ENCODE measurements at places on chromosomes 4 and X.

DNA sequence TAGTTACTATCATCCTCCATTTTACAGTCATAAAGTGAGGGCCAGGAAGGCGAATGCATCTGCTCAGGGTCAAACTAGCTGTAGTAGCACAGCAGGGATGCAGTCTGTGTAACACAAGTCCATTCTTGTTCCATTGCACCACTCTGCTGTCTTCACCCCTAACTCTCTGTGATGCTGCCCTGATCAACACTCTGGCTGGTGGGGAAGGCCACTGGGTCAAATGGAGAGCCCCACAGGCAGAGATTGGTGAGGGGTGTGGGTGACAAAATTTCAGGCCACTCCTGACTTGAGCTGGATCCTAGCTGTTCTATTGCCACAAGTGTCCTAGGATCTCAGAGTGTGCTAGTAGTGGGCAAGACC, 136.5 kb downstream of the PJA1 start:
- DNase-seq: no peak

- DNase-seq: no peak
Observed at GRCh38 chr4:40299811-40300292, 35.3 kb upstream of the CHRNA9 start.

DNA sequence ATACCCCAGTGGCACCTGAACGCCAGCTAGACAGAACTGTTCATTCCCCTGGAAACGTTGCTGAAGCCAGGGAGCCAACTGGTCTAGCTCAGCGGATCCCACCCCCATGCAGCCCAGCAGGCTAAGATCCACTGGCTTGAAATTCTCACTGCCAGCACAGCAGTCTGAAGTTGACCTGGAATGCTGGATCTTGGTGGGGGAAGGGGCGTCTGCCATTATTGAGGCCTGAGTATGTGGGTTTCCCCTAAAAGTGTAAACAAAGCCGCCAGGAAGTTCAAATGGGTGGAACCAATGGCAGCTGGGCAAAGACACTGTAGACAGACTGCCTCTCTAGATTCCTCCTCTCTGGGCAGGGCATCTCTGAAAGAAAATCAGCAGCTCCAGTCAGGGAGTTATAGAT, 213.0 kb downstream of the NKX6-1 start:
- DNase-seq: no peak

DNA sequence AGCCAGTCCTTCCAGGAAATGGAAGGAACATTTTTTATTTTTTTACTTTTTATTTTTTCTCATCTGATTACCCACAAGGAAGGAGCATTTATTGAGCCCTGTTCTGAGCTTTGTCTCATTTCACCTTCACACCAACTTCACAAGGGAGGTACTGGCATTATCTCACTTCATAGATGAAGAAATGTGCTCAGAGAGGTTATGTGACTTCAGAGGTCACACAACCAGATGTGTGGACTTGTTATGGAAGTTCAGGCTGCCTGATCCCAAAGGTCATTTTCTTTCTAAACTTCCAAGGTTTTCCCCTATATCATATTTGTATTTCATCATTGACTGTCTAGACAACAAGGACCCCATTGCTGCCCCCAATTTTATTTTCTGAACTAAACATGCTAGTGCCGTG, 160.3 kb downstream of the DCLK2 start:
- DNase-seq: no peak

DNA sequence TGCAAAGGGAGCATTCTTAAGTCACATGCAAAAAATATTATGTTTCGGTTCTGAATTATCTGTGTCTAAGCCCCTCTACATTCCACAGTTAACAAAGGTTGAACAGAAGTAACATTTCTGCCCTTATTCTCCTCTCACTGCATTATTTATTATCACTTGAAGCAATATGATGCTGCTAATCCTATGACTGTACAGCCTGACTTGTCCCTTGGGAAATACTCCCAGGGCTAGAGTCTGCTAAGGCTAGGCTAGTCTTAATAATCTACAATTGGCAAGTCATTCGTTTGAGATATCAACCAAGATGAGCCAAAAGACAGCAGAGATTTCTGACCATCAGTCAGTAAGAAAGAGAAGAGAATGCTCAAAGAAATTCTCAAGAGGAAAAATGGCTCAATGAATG, 226.9 kb upstream of the HCCS start:
- DNase-seq: peak; percentile 2

- DNase-seq: peak; percentile 83
Observed at GRCh38 chr4:156971676-156972378, at the start of gene PDGFC. Gene PDGFC, minus strand, starts transcription at chr4:156971799. Its CDS starts 896 bp downstream, at chr4:156970903.

DNA sequence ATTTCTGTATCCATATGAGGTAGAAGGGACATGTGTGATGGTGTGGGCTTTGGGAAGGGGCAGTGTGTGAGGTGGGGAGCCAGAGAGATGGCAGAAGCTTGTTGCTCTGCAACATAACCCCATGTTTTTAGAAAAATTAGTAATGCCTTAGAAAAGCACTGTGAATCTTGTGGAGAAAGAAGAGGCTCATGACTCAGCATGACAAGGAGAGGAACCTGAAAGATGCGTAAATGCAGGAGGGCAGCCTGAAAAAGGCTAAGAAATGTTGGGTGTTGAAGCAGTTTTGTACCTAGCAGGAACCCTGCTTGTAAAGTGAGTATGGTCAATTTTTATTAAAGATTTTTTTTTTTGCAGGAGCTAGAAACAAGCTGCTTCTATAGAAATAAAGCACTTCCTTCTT, 59.8 kb downstream of the ARSJ start:
- DNase-seq: no peak

- DNase-seq: no peak
Observed at GRCh38 chr4:146132445-146132844, 43.1 kb upstream of the LSM6 start.

DNA sequence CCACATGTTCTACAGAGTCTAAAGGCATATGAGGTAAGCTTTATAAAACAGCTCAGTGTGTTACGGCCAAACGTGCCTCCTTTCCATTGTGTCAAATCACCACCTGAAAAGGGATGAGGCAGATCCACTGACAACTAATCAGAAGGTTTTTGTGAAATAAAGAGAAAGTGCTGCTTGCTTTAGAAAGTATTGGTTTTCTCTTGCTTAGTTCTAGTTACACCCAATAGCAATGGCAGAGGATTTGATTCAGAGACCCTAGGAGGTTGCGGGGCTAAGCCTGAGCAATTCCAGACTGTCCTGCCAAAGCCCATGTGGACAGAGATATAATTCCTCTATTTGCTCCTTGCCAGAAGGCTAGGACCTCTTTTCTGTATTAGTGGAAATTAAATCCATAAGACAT, 125.5 kb downstream of the SPRY1 start:
- peak; percentile 18 for DNase-seq

- no peak for DNase-seq
Observed at GRCh38 chrX:12138361-12139313, at the start of gene FRMPD4. Gene FRMPD4, plus strand, starts transcription at chrX:12138473. Its CDS starts 499 bp downstream, at chrX:12138972.

GRCh38 chr4:108890484-108890881, 127.6 kb upstream of the ETNPPL start:
- DNase-seq: no peak

DNA sequence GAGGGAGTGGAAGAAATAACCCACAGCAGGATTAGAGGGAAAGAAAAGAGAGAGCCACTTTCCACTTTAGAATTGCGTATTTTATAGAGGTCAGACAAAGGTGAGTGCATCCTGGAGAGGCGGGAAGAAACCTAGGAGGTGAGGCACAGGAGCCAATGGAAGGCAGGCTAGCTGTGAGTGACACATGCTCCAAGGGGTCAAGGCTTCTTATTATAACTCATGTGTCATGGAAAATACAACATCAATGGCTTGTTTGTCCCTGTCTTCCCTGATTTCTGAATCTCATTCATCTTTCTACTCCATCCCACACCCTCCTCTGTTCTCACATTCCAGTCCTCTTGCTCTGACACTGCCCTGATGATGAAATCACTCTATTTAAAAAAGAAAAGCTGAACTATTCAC, 14.4 kb downstream of the ANXA3 start:
- DNase-seq: peak; percentile 64

- no peak for DNase-seq
Observed at GRCh38 chr4:53522334-53522733, 69.0 kb downstream of the LNX1 start.

DNA sequence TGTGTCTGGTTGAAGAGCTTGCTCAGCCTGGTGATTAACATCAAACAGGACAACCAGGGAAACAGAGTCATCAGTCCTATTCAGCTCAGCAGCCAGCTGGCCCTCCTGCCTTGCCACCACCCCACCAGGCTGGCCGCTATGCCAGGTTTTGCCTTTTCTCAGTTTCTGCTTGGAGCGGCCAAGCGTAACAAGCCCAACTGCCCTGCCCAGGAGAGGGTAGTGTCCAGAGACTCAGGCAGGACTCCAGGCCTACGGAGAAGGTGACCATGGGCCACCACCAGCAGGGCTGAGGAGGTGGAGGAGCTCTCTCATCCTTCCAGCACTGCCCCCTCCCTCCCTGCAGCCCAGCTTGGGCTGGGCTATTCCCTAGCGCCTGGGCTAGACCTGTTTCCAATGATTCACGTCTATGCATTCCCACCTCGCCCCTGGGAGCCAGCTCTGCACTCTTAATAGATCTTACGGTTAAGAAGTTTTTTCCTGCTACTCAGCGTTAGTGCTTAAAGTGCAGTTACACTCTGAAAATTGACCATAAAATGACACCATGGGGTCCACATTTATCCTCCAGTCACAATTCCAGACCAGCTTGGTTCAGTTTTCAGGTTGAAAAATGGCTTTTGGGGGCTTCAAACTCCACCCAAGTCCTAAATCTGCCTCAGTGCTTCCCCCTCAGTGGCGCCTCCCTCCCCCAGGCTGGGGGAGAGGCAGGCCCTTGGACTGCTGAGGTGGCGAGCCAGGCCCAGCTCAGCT, 124.0 kb upstream of the PJA1 start:
- no peak for DNase-seq

DNA sequence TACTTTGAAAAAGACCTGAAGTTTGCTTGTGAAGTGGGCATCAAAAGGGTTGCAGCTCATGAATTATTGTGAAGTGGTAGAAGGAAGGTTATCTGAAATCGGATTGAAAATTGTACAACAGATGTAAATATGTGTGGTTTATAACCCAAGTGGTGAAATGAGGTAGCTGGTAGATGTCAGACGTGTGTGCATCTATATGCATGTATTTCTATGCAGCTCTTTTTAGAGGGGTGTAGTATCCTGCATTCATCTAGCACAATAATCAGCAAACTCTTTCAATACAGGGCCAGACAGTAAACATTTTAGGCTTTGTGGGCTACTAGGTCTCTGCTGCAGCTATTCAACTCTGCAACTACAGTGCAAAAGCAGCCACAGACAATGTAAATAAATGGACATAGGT, 9.4 kb downstream of the ATRX start:
- no peak for DNase-seq

GRCh38 chr4:147085781-147086180, 140.1 kb upstream of the TTC29 start:
- peak; percentile 57 for DNase-seq

DNA sequence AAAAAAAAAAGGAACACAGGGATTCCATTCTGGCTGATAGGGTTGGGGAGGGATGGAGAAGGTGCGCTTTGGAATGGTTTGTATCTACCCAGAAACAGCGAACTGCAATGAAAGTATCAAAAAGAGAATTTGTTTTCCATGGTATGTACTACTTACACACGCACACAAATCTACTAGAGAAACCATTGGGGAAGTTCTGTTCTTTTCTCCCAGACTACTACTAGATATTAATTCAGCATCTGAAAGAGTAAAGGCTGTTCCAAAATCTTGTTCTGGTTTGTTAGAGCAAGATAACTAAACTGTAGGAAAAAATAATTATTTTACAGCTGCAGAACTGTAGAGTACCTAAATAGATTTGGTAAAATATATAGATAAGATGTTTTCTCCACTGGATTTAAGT, 118.4 kb downstream of the CBR4 start:
- DNase-seq: no peak

DNA sequence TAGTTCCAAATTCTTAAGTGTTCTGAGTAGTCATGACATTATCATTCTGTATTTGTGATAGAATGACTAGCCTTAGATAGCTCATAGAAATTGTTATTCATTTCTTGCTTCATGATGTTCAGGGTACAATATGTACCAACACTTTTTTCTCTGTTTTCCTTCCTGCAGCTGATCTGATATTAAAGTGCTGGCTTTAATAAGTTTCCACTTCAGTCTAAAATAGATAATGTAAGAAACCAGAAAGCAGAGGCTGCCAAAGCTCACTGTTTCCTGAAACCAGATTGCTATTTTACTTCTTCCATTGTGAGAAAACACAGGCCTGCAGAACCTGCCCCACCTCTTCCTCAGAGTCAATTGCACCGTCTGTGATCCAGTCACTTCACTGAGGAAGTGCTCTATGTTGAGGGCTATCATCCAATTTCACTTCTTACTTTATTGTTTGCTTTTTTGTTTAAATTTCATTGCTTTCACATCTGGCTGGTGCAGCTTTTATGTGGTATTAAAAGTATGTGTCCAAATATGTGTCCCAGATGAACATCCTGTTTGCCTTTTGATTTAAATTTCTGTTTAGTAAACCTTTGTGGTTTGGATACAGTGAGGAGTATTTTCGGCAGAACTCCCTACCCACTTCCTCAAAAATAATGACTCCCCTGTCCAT, 652.1 kb downstream of the ANKRD50 start:
- DNase-seq: peak; percentile 77

GRCh38 chr4:57151481-57151880, 41.3 kb upstream of the IGFBP7 start:
- DNase-seq: no peak

GRCh38 chr4:153204728-153205648, 745 bp downstream of the TRIM2 start:
- DNase-seq: peak; percentile 31

DNA sequence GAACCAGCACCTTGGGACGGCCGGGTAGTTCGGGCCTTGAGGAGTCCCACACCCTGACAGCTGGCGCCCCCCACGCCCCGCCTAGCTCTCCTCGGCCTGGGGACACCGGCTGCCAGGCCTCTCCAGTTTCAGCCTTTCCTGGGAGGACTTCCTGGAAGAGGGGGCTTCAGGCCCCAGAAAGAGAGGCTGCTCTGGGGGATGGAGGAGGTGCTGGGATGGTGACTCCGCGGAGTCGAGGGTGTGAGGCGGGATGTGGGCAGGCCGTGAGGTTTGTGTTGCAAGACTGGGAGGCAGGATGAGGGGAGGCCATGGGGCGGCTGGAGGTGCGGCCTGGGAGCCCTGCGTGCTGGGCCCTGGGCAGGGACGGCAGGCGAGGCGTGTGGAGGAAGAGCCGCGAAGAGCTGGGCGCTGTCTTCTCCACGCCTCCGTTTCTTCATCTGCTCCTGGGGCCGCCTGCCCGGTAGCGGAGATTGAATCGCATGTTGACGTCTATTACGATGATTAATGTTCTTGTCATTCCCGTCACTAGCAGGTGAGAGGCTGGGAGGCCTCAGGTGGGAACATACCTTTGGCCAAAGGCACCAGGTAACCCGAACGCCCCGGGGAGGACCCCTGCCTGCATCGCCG, 918 bp upstream of the FGFRL1 start:
- peak; percentile 85 for DNase-seq

GRCh38 chr4:73891739-73892405, 22.7 kb downstream of the CXCL1 start:
- no peak for DNase-seq

GRCh38 chrX:153831429-153832150, 1.2 kb upstream of the PDZD4 start:
- DNase-seq: no peak
